ENCODE measurements at places on chromosomes 1 and 21.

- DNase-seq, result no peak
These were observed 178.7 kb downstream of the MRPL39 start for GRCh38 chr21:25428537-25428936.

DNA sequence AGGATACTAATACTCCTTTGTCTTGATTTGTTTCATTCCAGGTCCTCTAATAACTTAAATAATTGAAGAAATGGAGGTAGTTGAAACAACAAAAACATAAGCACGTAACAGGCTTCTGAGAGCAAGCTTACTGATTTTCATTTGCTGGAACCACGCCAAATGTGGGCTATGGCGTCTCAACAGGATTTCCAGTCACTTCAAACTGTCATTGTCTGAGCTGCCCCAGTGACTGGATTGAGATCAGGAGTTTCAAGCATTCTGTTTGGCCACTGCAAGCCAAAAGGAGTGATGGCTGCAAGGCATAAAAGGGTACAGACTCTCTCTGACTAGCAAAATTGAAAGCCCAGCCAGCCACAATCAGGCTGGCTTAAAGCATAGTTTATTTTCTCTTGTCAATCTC is 289.9 kb downstream of the DPYD start:
- DNase-seq, result peak; percentile 41

GRCh38 chr1:152880907-152881306 is 2.8 kb downstream of the SMCP start:
- no peak for DNase-seq

GRCh38 chr1:14914351-14914988 is 239.1 kb upstream of the TMEM51 start:
- DNase-seq, result no peak

DNA sequence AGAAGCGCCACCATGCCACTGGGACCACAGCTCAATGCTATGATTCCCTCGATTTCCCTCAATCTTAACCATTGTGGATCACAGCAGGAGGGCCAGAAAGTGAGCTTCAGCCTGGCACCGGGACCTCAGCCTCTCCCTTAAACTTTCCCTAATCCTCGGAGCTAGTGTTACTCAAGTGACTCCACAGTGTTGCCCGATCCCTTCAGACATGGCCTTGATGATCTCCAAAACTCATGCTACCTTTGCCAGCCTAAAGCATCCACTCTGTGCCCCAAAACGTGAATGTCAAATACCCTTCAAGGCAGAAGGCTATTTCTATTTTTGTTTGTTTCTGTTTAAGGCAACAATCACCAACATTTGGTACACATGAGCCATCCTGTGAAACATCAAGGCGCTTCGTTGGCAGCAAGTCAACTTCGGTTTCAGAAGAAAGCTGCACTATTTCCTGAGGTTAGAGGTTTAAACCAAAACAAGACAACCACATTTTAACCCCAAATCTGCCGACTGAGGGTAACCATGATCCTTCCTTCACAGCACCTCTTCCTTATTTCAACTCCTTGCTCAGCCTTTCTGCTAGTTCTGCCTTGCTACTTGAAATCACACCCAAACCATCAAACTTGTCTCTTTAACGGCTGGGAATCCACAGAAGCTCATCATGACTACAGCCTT is 94.4 kb upstream of the KRTAP19-8 start:
- DNase-seq, result no peak

DNA sequence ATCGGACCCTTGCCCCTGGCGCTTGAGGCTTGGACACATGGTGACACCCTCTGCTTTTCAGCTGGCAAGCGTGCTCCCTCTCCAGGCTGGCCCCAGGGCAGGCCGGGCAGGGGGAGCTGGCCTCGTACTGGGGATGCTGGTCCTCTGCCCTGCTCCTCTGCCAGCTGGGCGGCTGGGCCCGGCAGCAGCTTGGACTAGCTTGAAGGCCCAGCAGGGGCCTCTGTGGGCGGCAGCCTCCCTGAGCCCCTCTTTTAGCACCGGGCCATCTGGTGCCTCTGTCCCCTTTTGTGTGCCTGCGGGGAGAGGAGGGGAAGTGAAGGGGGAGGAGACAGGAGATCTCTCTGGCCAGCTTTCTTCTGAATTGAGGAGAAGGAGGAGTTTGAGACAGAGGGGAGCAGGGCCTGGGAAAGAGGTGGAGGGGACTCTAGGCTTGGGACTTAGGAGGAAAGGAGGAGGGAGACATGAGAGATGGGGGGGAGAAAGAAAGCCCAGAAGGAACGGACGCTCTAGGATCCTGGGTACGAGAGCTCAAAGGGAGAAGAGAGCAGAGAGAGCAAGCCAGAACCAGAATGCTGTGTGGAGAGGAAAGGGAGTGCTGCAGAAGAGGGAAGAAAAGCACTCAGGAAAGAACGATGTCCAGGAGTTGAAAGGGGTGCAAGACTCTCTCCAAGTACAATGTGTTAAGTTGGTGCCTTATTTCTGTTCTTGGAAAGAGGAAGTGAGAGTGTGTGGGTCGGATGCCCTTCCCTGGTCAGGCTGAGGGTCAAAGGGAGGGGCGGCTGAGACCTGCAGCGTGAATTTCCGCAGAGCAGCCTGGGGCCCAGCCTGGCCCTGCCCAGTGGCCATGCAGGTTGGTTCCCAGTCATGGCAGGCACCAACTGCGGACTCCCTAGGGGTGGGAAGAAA is 40.3 kb downstream of the IER5 start:
- peak; percentile 16 for DNase-seq

GRCh38 chr1:218547957-218548730 is 203.0 kb downstream of the TGFB2 start:
- DNase-seq, result no peak

DNA sequence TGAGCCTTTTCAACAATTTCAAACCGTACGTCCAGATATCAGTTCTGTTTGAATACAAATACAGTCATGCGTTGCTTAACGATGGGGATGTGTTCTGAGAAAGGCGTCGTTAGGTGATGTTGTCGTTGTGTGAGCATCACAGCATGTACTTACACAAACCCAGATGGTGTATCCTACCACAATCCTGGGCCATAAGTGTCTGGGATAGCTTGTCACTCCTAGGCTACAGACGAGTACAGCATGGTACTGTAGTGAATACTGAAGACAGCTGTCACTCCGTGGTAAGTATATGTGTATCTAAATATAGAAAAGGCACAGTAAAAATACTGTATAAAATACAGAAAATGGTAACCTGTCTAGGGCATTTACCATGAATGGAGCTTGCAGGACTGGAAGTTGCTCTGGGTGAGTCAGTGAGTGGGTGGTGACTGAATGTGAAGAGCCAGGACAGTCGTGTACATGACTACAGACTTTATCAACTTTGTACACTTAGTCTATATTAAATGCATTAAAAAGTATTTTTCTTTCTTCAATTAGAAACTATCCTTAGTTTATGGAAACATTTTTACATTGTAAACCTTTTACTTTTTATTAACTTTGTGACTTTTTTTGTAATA is 10.5 kb upstream of the OR2W3 start:
- no peak for DNase-seq

GRCh38 chr1:242016479-242016878 is 17.6 kb upstream of the MAP1LC3C start:
- no peak for DNase-seq

Data from NCI-H1417 treated with DMSO at 0.1 percent for 48 hours (cell line).